NCI-H2081 treated with DMSO at 0.1 percent for 48 hours (cell line): ENCODE measurements at places on chromosomes 1 and 21.

- DNase-seq = no peak
Observed at GRCh38 chr1:35764283-35764682, 5.5 kb downstream of the CLSPN start.

DNA sequence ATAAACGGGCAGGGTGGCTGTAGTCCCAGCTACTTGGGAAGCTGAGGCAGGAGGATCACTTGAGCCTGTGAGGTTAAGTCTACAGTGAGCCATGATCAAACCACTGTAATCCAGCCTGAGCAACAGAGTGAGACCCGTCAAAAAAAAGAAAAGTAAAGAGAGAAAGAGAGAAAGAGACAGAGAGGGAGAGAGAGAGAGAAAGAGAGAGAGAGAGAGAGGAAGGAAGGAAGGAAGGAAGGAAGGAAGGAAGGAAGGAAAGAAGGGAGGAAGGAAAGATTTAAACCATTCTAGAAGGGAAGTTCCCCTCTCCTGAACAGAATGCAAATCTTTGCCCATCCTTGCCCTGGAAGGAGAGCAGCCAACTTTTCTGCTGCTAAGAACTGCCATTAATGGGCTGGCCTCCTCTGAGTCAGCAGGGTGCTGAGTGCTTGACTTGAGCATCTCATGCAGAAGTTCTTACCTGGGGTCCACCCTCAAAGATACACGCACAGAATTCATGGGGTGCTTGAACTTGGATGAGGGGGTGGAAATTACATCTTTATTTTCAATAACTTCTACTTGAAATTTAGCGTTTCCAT lies 24.5 kb upstream of the TARDBP start:
- no peak for DNase-seq

DNA sequence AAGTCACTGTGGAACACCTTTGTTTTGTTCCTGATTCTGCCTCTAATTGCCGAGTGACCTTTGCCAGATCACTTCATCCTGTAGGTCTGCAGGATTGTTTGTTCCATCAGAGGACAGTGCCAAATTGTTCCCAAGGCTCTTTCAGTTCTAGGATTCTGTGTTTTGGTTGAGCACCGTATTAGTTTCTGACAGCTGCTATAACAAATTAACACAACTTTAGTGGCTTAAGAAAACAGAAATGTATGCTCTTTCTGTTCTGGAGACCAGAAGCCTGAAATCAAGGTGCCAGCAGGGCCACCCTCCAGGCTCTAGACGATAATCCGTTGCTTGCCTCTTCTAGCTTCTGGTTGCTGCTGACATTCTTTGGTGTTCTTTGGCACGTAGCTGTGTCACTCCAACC lies 3.4 kb upstream of the PIGR start:
- no peak for DNase-seq

DNA sequence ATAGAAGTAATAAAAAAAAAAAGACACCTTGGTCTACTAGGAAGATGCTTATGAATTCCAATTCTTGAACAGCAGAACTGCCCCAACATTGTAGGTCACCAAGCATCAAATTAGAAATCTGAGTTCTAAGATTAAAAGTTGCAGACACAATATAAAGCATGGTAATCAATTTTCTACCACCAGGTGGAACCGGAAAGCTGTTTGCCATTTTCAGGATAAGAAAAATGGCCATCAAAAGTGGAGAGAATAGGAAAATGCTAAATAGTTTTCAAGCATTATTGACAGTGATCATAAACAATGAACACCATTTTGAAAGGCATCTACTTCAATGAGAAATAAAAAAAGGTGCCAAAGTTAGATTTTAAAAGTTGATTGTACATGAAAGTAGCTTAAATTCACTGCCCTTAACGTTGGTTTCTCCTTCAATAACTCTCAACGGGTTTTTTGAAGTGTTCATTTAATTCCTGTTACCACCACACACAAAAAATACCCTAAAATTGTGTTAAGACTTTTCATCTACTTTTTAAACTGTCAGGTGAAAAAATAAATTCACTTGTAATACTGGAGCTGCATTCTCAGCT lies 252.9 kb downstream of the KCNT2 start:
- DNase-seq = peak; percentile 18

GRCh38 chr1:214066936-214067335 lies 79.2 kb downstream of the PROX1 start:
- no peak for DNase-seq

DNA sequence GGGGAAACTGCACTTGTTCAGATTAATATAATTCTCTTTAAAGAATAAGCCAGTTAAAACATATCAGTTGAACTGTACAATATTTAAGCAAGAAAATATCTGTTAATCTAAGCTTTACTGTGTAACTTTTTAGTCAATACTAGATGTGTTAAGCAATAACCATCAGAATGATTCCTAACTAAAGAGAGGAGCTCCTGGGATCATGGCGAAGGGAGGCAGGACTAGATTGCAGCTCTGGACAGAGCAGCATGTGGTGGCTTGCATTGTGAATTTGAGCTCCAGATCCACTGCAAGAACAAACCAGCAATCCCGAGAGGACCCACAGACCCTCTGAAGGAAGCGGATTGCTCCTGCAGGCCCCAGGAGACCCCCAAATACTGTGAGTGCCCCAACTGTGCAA lies 21.9 kb downstream of the LYST start:
- no peak for DNase-seq

GRCh38 chr1:50349242-50349565 lies 74.0 kb downstream of the DMRTA2 start:
- DNase-seq = no peak

DNA sequence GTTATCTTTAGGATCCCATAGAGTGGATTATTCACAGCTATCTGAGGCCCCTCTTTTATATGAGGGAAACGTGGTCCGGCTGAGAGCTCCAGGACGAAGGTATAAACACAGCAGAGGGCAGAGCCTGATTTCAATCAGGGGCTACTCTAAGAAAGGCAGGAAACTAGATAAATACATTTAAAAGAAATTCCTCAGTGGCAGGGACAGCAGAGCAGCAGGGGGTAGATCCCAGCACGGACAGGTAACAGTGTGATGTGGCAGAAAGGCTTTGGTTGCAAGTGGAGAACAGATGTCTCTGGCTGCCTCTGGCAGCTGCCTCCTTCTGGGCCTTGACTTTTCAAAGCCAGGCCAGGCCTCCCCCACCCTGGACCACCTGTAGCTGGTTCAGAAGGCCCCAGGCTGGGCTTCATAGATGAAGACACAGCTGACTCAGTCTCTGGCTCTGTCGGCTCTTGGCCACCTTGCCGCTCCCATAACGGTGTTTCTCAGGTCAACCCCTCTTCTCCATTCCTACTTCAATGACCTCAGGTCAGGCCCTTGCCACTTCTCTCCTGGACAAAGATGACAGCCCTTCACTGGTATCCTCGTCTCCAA lies 43.8 kb downstream of the FAM78B start:
- no peak for DNase-seq

- no peak for DNase-seq
Observed at GRCh38 chr1:186620566-186621350, 59.5 kb downstream of the PTGS2 start.

DNA sequence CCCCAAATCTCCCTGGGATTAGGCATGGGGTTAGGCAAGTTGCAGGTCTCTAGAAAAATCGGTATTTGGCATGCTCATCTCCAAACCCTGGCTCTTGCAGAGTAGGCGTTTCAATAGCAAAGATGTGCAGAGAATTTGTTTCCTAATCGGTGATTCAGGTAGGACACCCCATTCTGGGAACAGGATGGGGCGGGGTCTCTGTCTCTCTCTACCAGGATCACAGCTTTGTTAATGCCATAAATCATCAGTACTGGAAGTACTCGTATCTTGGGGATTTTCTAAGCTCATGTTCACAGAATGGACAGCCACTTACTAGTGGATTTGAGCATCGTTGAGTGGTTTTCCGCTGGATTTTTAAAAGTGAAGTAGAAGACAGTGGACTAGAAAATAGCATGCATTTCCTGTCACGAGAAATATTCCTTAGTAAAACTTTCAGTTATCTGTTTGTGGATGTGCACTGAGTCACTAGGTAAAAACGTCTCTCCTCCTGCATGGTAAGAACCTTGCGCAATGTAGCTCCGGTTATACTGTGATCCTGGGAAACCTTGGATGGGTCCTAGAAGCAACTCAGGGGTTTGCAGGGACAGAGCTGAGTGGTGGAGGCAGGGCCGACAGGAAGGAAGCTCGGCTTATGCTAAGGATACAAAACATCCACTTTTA lies 5.1 kb downstream of the TMEM51 start:
- DNase-seq = no peak

DNA sequence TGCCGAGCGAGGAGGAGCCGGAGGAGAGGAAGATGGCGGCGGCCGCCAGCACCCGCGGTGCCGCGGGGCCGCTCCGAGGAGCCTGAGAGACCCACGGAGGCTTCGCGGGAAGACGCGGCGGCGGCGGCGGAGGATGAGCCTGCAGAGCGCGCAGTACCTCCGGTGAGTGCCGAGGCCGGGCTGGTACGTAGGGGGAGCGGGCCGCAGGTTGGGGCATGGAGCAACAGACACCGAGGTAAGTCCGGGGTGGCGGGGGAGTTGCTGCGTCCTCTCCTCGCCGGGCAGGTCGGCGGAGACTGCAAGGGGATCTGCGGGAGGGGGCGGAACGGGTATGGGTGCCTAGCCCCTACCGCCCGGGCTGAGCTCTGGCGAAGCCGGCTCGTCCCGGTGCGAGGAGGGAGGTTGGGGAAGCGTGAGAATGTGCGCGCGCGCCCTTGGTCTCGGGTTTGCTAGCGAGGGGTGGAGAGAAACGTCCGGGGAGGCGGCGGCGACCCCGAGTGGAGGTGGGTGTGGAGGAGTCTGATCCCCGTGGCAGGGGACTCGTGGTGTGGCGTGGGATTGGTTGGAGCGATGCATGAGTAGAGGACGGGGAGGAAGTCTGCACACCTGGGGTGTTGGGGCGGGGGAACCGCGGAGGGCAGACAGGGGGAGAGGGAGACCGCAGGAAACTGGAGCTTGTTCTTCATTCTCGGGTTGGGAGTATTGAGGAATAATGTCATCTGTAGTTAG lies at the start of gene SMG7:
TSS of gene SMG7 (plus strand) at position 12 of the 729 bp plus-strand sequence. CDS start at position 134, 122 bp downstream.
- DNase-seq = no peak

DNA sequence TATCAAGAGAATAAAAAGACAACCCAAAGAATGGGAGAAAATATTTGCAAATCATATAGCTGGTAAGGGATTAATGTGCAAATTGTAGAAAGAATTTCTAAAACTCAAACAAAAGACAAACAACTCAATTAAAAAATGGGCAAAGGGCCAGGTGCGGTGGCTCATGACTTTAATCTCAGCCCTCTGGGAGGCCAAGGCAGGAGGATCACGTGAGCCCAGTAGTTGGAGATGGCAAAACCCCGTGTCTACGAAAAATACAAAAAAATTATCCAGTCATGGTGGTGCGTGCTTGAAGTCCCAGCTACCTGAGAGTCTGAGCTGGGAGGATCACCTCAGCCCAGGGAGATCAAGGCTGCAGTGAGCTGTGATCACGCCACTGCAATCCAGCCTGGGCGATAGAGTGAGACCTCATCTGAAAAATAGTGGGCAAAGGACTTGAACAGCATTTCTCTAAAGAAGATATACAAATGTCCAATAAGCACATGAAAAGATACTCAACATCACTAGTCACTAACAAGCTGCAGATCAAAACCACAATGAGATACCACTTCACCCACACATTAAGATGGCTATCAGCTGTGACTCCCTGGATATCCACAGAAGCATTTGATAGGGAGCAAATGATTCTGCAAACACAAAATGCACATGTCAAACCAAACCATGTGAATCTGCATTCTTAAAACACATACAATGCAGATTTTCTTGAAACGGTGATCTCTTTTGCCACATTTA lies 20.9 kb downstream of the SLC30A1 start:
- no peak for DNase-seq

DNA sequence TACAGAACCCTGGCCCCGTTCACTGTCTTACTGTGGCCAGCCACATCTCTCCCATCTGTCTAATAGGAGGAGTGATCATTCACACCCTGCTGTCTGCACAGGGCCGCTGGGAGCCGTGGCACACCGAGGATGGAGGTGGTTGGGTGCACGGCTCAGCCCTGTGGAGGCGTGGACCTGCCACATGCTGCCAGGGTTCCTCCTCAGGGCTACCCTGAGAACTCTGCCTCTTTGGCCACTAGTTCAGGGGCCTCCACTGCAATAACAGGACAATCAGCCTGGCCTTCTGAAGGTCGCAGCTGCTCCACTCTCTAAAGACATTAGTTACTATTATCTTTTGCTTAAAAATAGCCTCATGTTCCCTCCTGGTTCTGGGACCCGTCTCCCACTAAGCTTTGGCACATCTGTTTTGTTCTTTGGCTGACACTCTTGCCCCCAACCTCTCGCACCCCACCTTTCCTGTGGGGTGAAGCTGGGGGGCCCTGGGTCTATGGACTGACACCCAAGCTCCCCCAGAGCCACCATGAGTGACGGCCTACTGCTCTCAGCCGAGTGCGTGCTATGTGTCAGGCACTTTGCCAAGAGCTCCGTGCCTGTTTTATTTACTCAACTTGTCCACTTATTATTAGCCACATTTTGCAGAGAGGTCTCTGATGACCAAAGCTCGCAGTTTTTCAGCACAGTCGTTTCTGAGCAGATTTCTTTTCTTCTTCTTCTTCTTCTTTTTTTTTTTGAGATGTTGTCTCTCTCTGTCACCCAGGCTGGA lies 66.3 kb downstream of the ARHGEF10L start:
- no peak for DNase-seq

DNA sequence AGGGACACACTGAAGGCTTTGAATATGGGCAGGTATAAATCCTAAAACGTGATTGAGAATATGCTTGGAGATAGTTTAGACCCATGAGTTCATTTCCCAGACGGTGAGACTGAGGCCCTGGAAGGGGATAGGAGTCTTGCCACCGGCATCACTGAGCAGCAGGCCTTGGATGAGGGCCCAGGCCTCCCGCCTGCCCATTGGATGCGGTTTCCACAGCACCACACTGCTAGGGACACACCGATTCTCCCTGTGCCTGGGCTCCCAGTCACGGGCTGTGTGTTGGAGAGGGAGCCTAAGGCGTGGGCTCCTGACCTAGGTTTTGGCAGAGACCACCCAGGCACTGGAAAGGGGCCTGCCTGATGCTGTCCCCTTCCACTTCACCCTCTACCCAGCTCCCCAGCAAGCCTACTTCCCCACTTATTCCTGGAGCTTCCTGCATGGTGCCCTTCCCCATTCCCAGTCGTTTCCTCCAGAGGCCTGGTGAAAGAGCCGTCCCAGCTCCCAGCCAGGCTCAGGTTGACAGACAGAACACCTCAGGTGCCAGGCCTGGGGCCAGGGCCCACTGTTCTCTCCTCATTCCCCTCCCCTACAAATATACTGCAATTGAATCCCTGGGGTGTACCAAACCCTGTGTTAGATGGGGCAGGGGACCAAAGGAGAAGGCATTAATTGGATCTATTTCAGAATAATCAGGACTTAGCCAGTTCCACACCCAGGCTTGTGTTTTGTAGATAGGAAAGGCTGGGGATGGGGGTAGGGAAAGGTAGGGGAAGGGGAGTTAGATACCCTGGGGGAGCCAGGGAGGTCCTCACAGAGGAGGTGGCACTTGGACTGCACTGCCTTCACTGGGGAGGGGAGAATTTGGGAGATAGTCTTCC lies 3.4 kb downstream of the FOXO6 start:
- DNase-seq = no peak

- DNase-seq = no peak
Observed at GRCh38 chr1:34529935-34530859, 224.7 kb upstream of the GJB5 start.

GRCh38 chr1:228811712-228812305 lies 76.5 kb downstream of the RHOU start:
- no peak for DNase-seq

- DNase-seq = no peak
Observed at GRCh38 chr1:113429461-113430153, 39.3 kb downstream of the MAGI3 start.
